ENCODE measurements at places on chromosomes 11 and 22. TPM values are rescaled to one million over a fixed set of nuclear protein-coding genes. Genes with fewer than 3 reads are reported as not detected.

- DNase-seq = no peak
These were observed 73.8 kb upstream of the SESN3 start for GRCh38 chr11:95304777-95305176.

The TMEM191C gene
- 6.7 TPM for total RNA-seq

The MUC6 gene
- not detected for total RNA-seq

- no peak for DNase-seq
These were observed 22.7 kb upstream of the FGF19 start for GRCh38 chr11:69726481-69726880.

DNA sequence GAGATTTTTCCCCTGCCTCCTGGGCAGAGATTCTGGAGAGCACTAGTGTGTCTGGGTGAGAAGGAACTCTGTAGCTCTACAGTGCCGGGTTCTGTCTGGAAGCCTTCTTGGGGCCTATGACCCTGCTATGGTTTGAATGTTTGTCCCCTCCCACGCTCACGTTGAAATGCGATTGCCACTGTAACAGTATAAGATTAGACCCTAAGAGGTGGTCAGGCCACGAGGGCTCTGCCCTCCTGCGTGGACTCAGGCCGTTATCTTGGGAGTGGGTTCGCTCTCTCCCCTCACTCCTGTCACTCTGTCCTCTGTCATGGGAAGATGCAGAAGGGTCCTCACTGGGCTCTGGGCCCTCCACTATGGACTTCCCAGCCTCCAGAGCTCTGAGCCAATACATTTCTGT, 3.5 kb downstream of the AP5B1 start:
- DNase-seq = no peak

- no peak for DNase-seq
These were observed 134.0 kb downstream of the NTM start for GRCh38 chr11:131504199-131504949.

GRCh38 chr11:45233804-45234170, 52.4 kb downstream of the SYT13 start:
- no peak for DNase-seq

Data from kidney epithelial cell (primary cell).